ENCODE measurements at places on chromosomes 5 and 9. TPM values are rescaled to one million over a fixed set of nuclear protein-coding genes. Genes with fewer than 3 reads are reported as not detected.
A peak's percentile ranks its signal among the peaks of the same experiment; 100 is the strongest.

DNA sequence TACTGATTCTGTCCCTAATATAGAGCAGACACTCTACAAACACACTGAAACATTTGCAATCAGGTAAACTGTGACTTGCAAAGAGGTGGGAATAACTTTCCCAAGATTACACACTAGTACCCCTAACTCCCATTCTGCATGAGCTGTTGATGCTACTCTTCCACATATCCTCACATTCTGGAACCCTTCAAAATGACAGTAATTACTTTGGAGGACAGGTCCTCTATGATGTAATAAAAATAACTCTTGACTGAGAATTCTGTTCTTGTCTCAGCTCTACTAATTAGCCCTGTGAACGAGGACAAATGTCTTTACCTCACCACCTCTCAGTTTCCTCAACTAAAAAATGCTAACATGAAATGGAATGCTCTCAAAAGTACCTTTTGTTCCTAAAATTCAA is 49.5 kb upstream of the JMY start:
- DNase-seq, result no peak

DNA sequence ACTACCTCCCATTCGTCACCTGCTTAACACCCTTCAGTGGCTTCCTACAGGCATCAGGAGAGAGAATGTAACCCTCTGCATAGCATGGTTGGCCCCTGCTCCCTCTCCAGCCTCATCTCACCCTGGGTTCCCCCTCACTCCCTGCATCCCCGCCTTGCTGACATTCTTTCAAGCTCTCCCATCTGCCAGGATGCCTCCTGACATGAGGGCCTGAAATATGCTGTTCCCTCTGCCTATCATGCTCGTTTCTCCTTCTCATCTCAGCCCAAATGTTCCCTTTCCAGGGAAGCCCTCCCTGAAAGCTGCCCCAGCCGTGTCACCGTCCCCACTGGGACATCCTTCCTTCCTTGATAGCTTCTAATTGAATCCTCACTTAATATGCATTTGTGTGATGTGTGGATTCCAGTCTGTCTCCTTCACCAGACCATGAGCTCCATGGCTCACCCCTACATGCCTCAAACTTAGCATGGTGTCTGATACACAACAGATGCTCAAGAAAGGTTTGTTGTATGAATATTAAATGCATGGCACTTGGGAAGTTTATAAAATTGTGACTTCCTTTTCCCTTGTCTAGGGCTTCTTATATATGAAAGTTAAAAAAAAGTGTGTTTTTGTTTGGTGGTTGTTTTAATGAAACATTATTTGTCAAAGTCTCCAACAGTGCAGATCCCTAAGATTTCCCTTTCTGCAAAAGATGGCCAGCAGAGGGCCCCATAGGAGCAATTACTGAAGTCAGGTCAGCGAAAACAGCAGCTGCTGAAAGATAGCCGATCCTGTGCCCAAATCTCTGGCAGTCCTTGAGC is 7.3 kb upstream of the C5orf58 start:
- peak; percentile 94 for DNase-seq

The SPINK4 gene
- polyA plus RNA-seq, result not detected

- DNase-seq, result peak; percentile 96
These were observed at the start of gene NELFB for GRCh38 chr9:137254624-137255447. NELFB (plus strand) TSS chr9:137255327.

GRCh38 chr9:98908897-98909634 is 34.6 kb upstream of the COL15A1 start:
- no peak for DNase-seq

- DNase-seq, result peak; percentile 71
These were observed 4.9 kb upstream of the AMACR start for GRCh38 chr5:34012791-34013190.

The SPATA31D1 gene
- not detected for polyA plus RNA-seq

The MGAT4B gene
- polyA plus RNA-seq, result 174 TPM

The SLC6A19 gene
- polyA plus RNA-seq, result not detected

- DNase-seq, result no peak
These were observed 112.4 kb downstream of the INIP start for GRCh38 chr9:112605518-112605917.

The ZNF618 gene
- 0.97 TPM for polyA plus RNA-seq

The TEX48 gene
- polyA plus RNA-seq, result not detected

DNA sequence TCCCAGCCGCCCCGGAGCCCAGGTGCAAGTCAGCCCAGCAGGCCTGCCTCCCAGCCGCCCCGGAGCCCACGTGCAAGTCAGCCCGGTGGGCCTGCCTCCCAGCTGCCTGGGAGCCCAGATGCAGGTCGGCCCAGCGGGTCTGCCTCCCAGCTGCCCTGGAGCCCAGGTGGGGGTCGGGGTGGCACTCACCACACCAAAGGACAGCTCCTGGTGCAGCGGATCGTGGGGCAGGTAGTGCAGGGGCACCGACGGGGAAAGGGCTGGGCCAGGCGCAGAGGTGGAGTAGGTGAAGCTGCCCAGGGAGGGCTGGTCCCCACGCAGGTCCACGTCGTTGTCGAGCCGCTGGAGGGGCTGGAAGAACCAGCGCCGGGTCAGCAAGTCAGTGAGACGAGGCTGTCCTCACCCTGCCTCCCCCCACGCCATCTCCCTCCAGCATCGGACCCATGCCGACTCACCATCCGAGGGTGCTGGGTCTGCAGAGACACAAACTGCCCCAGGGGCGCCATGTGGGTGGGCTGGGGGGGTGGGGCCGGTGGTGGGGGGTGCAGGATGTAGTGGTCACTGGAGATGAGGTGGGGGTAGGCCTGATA is 6.7 kb downstream of the RNF44 start:
- DNase-seq, result no peak

DNA sequence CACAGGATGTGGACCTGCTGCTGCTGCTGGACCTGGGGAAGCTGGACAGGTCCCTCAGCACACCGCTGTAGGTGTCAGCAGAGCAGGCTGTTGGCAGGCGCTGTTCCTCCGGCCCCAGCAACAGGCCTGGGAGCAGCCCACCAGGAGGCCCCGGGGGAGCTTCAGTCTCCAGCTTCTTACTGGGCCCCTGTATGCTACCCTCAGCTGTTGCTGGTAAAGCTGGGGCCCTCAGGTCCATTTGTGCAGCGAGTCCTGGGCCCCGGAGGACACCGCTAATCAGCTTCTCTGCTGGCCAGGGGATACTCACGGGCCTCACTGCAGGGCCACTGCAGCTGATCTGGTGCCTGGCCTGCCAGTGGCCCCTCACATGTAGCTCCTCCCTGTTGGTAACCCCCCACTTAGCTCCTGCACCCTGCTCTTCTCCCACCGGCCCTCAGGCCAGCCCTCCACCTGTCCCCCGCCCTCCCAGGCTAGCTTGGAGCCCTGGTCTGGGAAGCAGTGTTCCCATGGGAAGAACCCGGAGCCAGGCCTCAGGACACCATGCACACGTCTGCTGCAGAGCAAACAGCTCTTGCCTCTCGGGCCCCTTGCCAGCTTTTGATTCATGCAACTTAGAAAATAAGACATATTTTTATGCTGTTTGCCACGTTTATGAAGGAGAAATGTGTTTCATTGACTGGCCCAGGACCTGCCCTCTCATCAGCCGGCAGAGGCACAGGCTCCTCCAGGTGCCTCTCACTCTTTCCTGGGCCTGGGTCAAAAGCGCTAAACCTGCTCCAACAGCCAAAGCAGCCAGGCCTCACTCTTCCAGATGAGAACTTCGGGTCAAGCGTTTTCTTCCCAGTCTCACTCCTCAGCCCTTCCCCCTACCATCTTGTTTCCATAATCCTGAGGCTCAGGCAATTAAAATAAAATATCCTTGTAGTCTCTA is 61.0 kb upstream of the ADAMTS2 start:
- no peak for DNase-seq

DNA sequence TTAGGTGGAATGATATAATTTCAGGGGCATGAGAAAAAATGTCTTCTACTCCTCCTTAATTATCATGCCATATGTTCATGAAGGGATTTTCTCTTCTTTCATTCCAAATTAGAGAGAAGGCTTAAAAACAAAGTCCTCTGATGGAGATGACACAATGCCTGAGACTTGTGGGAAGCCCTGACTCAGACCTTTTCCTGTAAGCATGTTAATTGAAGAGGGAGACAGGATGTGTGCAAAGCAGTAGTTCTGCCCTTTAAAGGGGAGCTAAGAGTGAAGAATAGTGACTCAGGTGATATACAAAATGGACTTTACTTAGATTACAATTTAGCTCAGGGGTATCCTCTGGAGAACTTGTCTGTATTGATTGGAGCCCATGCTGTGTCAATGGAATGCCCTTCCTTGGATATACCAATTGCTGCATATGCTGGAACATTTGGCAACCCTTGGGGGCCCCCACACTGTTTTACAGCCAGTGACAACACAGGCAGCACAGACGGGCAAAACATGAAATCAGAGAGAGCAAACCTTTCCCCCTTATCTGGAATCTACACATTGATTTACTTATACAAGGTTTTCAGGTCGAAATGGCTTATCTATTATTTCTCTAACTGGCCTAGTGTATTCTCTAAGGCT is 81.3 kb downstream of the IZUMO3 start:
- DNase-seq, result no peak

- DNase-seq, result no peak
These were observed 4.5 kb downstream of the RALGDS start for GRCh38 chr9:133116346-133117231.

GRCh38 chr5:126926187-126926586 is 104.2 kb downstream of the MARCHF3 start:
- no peak for DNase-seq

- no peak for DNase-seq
These were observed 19.8 kb upstream of the FAM151B start for GRCh38 chr5:80468131-80468530.

DNA sequence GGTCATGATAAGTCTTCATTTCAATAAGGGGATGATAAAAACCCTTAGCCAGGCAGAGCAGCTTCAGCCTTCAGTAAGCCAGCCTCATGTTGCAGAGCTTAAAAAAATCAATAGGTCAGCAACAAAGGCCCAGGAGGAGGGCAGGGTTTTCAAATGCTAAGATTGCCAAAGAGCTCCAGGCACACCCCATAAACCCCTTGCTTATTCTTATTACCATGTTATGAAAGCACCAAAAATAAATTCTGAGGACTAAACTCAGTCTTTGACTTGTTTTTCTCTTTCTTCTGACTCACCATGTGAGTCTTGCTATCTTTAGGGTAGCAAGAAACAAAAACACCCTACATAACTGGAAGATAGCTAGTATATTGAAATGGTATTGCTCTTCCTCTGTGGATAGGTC is 317.1 kb downstream of the KCTD16 start:
- no peak for DNase-seq

DNA sequence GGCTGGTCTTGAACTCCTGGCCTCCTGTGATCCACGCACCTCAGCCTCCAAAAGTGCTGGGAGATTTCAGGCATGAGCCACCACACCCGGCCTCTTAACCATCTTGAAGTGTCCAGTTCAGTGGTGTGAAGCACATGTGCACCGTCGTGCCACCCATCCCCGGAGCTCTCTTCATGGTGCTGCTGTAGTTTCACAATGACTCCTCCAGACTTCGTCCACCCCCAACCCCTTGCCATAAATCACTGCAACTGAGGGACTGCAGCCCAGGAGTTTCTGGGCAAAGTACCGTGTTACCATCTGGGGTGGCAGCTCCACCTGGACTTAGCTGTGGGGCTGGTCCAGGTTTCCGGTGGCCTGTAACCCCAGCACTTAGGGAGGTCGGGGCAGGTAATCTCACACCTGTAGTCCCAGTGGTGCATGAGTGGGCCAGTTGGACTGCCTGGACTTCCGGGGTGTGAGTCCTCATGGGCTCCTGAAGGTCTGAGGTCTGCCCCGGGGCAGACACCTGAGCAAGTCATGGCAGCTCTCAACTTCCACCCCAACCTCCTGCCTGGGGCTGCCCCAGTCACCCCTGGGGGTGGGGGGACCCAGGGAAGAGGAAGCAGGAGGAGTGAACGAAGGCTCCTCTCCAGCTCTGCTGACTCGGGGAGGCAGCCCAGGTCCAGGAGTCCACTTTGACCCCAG is 6.6 kb upstream of the N4BP3 start:
- DNase-seq, result no peak

GRCh38 chr9:33950371-33950770 is 98.3 kb downstream of the UBAP2 start:
- DNase-seq, result no peak

The SCAMP1 gene
- 30.7 TPM for polyA plus RNA-seq

DNA sequence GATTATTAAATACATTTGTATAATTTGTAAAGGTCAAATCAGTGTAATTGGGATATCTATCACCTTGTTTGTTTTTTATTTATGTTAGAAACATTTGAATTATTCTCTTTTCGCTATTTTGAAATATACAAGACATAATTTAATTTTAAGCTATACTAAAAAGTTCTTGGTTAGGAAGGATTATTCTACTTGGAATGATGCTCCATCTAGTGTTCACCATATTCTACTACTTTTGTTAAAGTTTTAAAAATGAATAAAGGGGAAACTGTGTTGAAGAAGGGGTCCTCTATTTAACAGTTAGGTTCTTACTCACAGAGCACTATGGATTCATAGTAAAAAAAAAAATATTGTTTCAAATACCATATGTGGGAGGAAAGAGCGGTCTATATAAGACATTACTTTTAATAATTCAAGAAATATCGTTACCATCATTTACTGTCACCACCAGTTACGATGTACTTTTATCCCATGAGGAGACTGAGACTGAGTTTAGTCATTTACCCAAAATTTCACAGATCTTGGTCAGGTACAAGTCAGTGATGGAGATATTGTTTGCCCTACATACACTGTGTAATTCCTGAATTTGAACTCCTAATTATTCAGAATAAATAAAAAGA is 6.3 kb upstream of the STOM start:
- DNase-seq, result peak; percentile 42

The LECT2 gene
- not detected for polyA plus RNA-seq

The IRX2 gene
- polyA plus RNA-seq, result 10.3 TPM

The LOX gene
- polyA plus RNA-seq, result 1.8 TPM

GRCh38 chr9:109320331-109320741 is 523 bp downstream of the EPB41L4B start:
- no peak for DNase-seq

The GPX3 gene
- polyA plus RNA-seq, result 54.2 TPM

- DNase-seq, result no peak
These were observed 692.4 kb upstream of the DMAC1 start for GRCh38 chr9:8492024-8492423.

DNA sequence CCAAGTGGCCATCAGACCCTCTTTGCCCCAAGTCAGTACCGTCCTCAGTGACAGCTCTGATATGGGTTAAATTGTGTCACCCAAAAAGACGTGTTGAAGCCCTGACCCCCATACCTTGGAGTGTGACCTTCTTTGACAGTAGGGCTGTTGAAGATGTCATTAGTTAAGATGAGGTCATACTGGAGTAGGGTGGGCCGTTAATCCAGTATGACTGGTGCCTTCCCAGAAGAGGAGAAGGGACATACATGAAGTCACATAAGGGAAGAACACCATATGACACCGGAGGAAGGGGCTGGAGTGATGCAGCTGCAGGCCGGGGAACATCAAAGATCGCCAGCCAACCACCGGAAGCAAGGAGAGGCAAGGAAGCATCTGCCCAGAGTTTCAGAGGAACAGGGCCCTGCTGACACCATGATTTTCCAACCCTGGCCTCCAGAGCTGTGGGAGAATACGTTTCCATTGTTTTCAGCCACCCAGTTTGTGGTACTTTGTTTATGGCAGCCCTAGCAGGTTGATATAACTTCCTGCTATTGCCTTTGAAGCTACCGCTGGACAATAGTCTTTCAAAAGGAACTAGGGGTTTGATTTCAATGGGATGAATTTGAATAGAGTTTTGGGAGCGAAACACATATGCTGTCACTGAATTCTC is 36.4 kb upstream of the CPEB4 start:
- DNase-seq, result no peak

The IGFBPL1 gene
- 218 TPM for polyA plus RNA-seq

GRCh38 chr5:93240228-93240834 is 340.7 kb downstream of the NR2F1-AS1 start:
- DNase-seq, result no peak

The GLRA1 gene
- not detected for polyA plus RNA-seq
